ENCODE measurements at places on chromosomes 2 and 18. TPM values are rescaled to one million over a fixed set of nuclear protein-coding genes. Genes with fewer than 3 reads are reported as not detected.

DNA sequence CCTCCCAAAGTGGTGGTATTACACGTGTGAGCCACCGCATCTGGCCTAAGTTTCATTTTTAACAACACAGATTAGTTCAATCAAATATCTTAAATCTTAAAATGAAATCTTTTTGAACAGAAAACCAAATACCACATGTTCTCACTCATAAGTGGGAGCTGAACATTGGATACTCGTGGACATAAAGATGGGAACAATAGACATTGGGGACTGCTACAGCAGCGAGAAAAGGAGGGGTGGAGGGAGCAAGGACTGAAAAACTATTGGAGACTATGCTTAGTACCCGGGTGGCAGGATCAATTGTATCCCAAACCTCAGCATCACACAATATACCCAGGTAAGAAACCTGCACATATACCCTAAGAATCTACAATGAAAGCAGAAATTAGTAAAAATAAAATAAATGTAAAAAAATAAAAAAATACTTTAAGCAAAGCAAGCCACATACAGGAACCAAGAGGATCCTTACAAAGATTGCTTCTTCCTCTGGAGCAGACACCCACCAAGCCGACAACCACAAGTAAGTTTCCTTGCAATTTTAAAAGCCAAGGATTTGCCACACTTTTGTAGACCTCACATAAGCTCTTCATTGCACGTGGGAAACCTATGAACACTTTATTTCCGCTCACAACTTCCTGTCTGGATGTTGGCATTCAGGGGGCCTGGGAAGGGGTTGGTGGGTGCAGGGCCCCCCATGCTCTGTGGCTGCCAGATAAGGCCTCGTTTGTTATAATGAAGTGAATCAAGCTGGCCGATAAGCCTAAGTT is 147.9 kb downstream of the MYCN start:
- no peak for DNase-seq

The ATOH8 gene
- 3.4 TPM for total RNA-seq

The SCN7A gene
- 1.6 TPM for total RNA-seq

The LIPG gene
- total RNA-seq: 39.0 TPM

The SPATA3 gene
- total RNA-seq: not detected

GRCh38 chr2:192414794-192415193 is 220.1 kb upstream of the TMEFF2 start:
- no peak for DNase-seq

The SLC16A14 gene
- total RNA-seq: 20.4 TPM

GRCh38 chr2:32235315-32235714 is 29.4 kb downstream of the NLRC4 start:
- DNase-seq: no peak

- DNase-seq: no peak
Measured at GRCh38 chr18:40956213-40956612, 998.8 kb upstream of the PIK3C3 start.

DNA sequence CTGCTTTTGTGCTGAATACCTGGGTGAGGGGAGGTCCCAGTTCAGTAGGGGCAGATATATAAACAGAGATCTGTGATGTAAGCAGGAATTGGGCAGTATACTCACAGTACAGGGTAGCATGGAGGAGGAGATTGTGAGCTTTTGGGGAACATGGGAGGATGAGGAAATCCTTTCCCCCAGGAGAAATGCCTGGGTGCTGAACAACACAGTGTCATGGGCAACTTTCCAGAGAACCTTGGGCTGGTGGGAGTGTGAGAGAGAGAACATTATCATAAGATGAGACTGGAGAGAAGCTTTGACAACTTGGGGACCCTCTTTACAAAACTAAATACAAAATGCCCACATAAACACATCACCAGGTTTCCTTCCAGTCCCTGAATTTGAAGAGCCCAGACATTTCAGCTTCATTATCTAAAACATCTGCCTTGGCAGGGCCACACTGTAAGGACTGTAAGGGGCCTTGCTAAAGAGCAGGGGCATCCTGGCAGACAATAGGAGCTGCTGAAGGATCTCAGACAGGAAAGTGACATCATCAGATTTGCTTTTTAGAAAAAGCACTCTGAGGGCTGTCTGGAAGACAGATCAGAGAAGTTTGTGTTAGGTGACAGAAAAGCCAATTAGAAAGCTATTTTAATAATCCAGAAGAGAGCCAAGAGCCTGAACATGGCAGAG is 303.1 kb upstream of the FBXO11 start:
- DNase-seq: no peak

DNA sequence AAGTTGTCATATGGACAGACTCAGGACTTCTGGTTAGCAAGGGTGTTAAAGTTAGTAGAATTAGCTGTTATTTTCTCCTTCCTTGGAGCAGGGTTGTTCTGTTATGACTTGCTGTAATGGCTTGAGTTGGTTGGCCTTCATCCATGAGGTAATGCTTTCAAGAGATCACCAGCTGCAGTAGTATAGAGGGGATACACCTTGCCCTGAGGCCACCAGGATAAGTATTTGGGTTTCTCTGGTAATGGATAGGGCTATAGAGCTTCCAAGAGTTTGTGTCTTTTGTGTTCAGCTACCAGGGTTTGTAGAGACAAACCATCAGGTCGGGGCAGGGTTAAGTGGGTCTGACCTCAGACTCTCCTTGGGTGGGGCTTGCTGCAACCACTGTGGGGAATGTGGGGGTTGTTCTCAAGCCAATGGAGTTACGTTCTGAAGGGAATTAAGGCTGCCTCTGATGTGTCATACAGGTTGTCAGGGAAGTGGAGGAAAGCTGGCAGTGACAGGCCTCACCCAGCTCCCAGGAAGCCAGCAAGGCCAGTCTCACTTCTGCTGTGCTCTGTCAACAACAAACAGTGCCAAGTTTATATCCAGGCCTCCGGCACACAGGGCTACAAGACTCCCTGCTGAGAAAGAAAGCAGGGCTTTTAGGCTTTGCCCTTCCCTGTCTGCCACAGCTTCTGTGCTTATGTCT is 356.6 kb downstream of the SPAG16 start:
- DNase-seq: no peak

DNA sequence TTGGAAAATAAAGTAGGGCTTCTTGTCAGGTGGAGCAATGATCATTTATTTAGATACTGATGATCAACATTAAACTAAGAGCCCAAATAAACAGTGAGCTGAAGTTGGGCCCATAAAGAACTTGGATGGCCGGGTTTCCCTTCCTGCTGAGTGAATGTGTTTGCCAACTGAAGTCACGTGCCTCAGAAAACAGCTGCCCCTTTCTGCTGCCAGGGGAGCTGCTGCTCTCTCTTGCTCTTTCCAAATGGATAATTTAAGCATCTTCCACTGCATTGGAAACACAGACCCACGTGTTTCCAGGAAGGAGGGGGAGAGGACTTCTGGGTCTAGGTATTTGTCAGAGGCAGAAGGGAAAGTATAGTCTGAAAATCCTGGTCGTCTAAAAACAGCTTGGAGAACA is 22.9 kb upstream of the NCKAP5 start:
- peak; percentile 37 for DNase-seq

GRCh38 chr2:42809131-42809818 is 16.9 kb upstream of the HAAO start:
- peak; percentile 34 for DNase-seq

DNA sequence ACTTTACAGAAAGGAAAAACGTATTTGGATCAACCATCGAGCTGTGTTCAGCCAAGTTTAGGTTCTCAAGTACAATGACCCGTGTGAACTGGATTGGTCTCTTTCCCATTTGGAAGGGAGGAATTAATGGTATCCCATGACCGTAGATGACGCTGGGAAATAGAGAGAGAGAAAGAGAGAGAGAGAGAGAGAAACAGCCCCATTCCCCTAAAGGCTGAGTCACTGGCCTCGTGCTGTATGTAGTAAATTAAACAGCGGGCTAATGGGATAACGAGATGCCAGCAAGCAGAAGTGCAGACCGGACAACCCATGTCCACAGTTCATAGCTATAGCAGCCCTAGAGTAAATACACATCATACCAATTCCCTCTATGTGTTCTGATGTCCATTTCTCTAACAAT is 99.6 kb downstream of the BCL11A start:
- no peak for DNase-seq

DNA sequence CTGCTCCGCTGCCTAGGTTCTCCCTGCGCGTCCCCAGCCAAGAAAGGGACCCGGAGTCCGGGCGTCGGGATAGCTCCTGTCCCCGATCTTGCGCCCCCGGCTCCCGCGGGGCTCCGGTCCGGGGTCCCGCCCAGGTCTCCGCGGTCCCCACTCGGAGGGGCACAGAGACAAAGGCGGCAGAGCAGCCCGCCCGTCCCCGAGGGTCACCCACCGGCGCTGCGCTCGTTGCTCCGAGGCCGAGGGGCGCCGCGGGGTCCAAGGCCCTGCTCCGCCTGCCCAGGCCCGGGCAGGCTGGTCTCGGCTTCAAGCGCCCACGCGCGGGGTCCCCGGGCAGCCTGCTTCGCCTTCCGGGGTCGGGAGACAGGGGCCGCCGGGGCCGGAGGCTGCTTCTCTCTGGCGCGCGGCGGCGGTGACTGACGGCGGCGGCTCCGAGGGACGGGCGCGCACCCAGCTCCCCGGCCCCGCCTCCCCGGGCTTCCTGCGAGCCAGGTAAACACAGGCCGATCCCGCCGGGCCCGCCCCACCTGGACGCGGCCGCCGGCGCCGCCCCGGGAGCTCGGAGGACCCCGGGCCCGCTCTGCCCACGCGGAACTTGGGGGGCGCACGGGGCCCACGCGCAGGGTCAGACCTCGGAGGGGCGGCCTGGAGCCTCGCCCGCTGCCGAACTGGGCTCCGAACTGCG is at the start of gene MBP:
Gene MBP (minus strand): TSS at position 415 of the 682 bp plus-strand sequence. CDS start 27,522 bp downstream, outside the sequence.
- DNase-seq: peak; percentile 93

The XDH gene
- total RNA-seq: 47.4 TPM

DNA sequence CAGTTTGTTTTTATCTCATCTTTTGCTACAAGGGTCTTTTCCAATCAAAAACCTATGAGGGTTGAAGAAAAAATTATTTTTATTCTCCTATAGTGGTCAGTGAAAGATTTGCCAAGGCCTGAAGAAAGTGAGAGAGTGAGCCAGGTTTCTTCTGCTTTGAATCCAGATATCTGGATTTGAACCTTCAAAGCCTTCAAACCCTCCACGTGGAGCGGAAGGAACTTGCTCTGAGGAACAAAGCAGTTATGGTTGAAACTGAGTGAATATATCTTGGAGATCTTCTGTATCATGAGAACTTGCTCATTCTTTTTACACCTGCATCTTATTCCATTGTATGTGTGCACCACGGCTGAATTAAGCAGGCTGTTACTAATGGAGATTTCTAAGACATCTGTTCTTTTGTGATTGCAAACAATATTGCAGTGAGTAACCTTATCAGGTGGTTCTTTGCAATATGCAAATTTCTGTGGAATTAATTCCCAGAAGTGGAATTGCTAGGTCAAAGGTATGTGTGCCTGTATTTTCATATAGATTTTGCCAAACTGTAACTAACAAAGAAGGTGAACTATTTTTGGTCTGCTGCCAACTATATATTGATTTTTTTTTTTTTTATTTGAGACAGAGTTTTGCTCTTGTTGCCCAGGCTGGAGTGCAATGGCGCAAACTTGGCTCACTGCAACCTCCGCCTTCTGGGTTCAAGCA is 147.9 kb downstream of the B3GNT2 start:
- DNase-seq: no peak

DNA sequence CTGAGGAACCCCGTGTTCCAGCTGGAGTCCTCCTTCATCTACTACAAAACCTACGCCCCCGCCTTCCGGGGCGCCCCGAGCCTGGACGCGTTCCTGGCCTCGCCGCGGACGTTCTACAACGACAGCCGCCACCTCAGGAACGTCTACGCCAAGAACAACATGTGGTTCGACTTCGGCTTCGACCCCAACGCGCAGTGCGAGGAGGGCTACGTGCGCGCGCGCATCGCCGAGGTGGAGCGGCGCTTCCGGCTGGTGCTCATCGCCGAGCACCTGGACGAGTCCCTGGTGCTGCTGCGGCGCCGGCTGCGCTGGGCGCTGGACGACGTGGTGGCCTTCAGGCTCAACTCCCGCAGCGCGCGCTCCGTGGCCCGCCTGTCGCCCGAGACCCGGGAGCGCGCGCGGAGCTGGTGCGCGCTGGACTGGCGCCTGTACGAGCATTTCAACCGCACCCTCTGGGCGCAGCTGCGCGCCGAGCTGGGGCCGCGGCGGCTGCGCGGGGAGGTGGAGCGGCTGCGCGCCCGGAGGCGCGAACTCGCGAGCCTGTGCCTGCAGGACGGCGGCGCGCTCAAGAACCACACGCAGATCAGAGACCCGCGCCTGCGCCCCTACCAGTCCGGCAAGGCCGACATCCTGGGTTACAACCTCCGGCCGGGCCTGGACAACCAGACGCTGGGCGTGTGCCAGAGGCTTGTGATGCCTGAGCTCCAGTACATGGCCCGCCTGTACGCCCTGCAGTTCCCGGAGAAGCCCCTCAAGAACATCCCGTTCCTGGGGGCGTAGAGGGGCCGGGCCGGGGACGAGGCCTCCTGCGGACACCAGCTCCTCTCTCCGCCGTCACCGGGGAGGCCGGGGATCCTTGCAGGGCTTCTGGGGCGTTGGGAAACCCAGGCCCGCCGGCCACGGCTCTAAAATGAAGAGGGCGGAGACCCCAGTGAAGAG is 5.3 kb upstream of the NEU4 start:
- peak; percentile 20 for DNase-seq

The ASB18 gene
- not detected for total RNA-seq

DNA sequence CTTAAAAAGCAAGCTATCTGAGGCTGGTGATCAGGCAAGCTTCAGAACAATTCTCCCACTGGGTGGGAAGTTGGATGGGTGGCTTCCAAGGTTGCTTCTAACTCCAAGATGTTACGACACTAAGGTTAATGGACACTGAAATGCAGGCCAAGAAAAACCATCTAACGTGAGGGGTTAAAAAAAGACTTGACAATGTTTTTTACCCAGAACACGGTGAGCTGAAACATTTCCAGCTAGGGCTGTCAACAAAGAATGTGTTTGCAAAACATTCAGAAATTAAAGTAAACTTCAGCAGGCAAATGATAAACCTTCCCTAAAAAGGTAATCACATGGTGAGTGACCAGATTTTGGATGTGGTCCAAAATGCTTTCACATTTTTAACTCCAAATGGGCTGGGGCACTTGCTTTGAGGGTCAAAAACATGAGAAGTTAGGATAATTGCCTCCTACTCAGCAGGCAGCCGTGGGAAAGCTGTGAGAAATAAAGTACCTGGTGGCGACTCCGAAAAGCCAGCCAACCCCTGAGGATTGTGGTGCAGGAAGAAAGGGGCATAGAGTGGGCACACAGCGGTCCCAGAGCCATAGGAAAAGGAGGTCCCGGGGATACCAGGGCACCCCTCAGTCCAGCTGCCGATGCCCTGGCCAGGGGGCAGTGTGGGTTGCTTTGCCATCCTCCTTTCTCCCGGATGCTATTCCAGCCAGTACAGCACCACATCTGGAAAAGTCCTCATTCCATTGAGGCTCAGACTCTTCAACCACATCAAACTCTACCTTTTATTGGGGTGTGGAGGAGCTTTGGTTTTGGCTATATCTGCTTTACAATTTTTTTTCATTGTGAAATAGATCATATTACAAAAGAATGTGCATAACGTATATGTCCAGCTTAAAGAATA is 90.0 kb upstream of the ATL2 start:
- peak; percentile 41 for DNase-seq

GRCh38 chr2:196233021-196233804 is 61.8 kb upstream of the STK17B start:
- DNase-seq: peak; percentile 56

- DNase-seq: no peak
Measured at GRCh38 chr18:46010676-46011075, 43.5 kb upstream of the EPG5 start.

The RAD51AP2 gene
- total RNA-seq: not detected

All from left colon (tissue), 2 donors.